GM23338 (cell line): ENCODE measurements at places on chromosomes 6 and 20. TPM values are rescaled to one million over a fixed set of nuclear protein-coding genes. Genes with fewer than 3 reads are reported as not detected.

Gene ZSCAN16
- 9.2 and 12.9 TPM in 2 replicates for polyA plus RNA-seq

Gene CAGE1
- 0.12 TPM in 1 of 2 replicates, not detected in the other for polyA plus RNA-seq

Gene PRDM13
- 0.08 TPM in 1 of 2 replicates, not detected in the other for polyA plus RNA-seq

Gene FERMT1
- polyA plus RNA-seq = 16.2 and 17.9 TPM in 2 replicates

Gene HSPA1A
- 36.1 and 39.1 TPM in 2 replicates for polyA plus RNA-seq

Gene PLCB4
- polyA plus RNA-seq = 3.5 and 6.5 TPM in 2 replicates

Gene AGPAT4
- polyA plus RNA-seq = 7.0 and 8.9 TPM in 2 replicates

Gene KCNG1
- polyA plus RNA-seq = 6.6 and 8.1 TPM in 2 replicates

Gene PRND
- polyA plus RNA-seq = 0.09 TPM in 1 of 2 replicates, not detected in the other

Gene SLC17A1
- not detected in 2 replicates for polyA plus RNA-seq

Gene COX4I2
- polyA plus RNA-seq = 0.63 and 1.1 TPM in 2 replicates

Gene PSORS1C2
- polyA plus RNA-seq = 0.47 and 1.3 TPM in 2 replicates

Gene FILIP1
- 4.7 and 6.4 TPM in 2 replicates for polyA plus RNA-seq

Gene TREM1
- polyA plus RNA-seq = not detected in 2 replicates

Gene LY6G5C
- 2.1 TPM in 2 replicates for polyA plus RNA-seq

Gene ZNF165
- polyA plus RNA-seq = 7.7 and 8.9 TPM in 2 replicates

Gene VWA7
- 0.36 and 0.75 TPM in 2 replicates for polyA plus RNA-seq

Gene ZNF334
- 7.9 and 12.4 TPM in 2 replicates for polyA plus RNA-seq

Gene BPIFB2
- polyA plus RNA-seq = not detected in 2 replicates

Gene ACTL10
- polyA plus RNA-seq = 0.66 and 0.71 TPM in 2 replicates

Gene SLC44A4
- 1.1 and 1.2 TPM in 2 replicates for polyA plus RNA-seq

Gene EPHA7
- polyA plus RNA-seq = 1.4 and 3.3 TPM in 2 replicates

Gene SLC25A27
- 6.0 and 8.5 TPM in 2 replicates for polyA plus RNA-seq

Gene CCM2L
- polyA plus RNA-seq = 4.9 and 6.4 TPM in 2 replicates

Gene TMEM170B
- polyA plus RNA-seq = 2.0 and 2.5 TPM in 2 replicates
